ENCODE measurements at places on chromosomes 2 and 18.

- DNase-seq = peak; percentile 69
Observed at GRCh38 chr2:43950383-43951008, 45.3 kb downstream of the LRPPRC start.

GRCh38 chr18:25147877-25148488 lies 204.0 kb downstream of the ZNF521 start:
- no peak for DNase-seq

- no peak for DNase-seq
Observed at GRCh38 chr18:52045946-52046675, 293.9 kb upstream of the DCC start.

GRCh38 chr2:169185711-169186110 lies 116.3 kb downstream of the DHRS9 start:
- no peak for DNase-seq

GRCh38 chr2:8538531-8538930 lies 143.3 kb upstream of the ID2 start:
- no peak for DNase-seq

DNA sequence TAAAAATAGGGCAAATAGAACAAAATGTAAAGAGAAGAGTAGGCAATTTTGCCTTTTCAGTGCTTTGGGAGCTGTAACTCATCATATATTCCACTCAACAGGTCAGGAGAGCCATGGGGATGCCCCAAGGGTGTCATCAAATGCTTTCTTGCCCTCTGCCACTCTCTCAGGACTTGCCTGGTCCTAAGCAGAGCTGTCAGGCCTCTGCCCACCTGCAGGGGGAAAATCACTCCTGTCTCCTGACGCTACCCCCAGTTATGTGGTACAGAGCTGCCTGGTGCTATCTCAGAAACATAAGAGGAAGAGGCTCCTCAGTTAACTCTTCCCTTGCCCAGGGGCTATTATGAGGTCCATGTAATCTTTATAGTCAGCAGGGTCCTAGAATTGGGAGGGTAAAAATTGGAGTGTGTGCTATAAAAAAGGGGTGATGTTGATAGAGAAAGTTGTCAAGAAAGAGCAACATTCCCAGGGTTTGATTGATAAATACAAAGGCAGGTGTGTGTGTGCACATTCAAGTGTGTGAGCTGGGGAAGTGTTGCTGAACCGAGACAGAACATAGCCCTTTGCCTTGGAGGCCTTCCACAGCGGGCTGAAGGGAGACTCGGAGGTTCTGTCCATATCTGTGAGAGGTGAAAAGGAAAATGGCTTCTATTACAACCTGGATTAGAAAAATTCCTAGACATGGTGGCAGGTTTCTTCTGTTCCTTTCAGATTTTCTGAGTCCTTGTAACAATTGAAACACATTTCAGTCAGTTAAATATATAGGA lies 25.4 kb downstream of the PTPRM start:
- no peak for DNase-seq

- DNase-seq = no peak
Observed at GRCh38 chr2:103809415-103809814, 1044.5 kb upstream of the POU3F3 start.

DNA sequence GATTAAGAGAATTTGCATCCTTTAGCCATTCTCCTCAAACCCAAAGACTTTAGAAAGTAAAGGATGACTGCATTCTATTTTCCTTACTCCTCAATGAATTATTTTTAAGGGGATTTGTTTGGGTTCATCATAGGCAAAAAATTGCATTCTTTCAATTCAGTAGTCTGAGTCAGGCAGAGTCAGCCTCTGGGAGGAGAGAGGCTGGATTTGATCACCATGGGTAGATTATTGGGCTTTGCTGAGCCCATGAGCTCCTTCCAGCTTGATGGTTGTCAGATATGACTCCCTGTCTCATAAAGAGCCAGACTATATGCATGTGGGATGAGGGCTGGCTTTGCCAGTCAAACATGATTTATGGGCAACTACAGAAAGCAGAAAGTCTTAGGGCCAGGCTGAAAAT lies 101.2 kb downstream of the KCNS3 start:
- no peak for DNase-seq

DNA sequence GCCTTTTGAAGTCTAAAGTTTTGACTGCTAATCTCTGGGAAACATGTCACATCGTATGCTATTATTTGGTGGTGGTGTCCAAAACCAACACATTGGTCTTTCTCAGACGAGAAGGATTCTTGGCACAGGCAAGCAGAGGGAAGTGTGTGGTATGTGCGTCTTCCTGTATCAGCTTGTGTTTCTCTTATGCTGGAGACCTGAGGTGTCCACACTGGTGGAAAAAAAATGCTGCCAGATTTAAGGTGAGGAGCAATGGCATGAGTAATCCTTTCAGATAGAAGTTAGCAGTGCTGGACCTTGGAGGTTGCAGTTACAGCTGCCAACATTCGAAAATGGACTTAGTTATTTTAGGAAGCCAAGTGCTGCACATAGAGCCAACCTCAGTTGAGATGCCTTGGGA lies 11.7 kb upstream of the FHL2 start:
- peak; percentile 66 for DNase-seq

DNA sequence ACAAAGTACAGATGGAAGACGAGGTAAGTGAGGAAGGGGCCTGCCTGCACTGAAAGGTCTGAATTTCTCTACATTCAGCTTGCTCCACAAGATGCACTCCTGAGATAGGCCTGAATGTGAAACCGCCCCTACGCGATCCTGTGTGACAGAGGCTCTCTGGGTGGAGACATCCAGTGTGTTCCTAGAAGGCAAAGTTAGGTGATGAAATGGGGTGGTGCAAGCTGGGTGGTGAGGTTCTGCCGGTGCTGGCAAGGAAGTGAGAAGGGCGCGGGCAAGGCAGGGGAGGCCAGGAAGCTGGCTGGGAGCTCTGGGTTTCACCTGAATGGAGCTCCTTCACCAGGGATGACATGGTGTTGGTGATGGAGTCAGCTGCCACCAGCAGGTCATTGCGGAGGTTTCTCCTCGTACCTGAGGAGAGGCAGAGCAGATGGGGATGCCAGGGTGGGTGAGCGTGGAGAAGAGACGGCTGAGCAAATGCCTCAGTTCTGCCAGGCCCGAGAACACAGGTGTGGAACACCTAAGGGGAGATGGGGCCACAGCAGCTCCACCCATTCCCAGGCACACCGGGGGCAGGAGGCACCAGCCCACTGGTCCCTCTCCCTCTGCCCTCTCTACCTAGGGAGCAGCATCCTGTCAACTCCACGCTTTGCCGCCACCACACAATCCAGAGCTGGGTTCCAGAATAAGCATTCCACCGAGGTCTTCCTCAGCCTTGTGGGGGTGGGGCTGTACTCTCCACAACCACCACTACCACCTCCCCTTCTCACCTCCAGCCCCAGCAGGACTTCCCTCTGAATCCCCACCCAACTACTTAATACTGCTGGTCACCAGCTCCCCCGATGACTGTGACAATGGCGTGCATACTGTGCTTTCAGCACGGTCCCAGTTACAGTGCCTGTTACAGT lies 45.5 kb upstream of the DNMT3A start:
- no peak for DNase-seq

DNA sequence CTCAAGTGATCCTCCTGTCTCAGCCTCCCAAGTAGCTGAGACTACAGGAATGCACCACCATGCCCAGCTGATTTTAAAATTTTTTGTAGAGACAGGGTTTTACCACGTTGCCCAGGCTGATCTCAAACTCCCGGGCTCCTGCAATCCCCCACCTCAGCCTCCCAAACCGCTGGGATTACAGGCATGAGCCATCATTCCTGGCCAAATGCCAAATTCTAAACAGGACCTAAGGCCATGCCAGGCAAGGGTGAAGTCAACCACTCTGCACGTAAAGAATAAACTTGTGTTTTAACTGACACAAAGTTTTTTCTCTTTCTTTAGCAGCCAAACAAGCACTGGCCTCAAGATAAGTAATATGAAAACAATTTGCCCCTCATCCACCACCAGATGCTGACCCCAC lies 37.4 kb upstream of the SATB2 start:
- DNase-seq = no peak

GRCh38 chr2:45745231-45745630 lies 93.8 kb downstream of the PRKCE start:
- DNase-seq = no peak
